ENCODE measurements at places on chromosomes 11 and 22. TPM values are rescaled to one million over a fixed set of nuclear protein-coding genes. Genes with fewer than 3 reads are reported as not detected.

PRRG4 gene
- 2.4 TPM for polyA plus RNA-seq

CYTH4 gene
- polyA plus RNA-seq, result 5.6 TPM

MRPL21 gene
- polyA plus RNA-seq, result 65.2 TPM

SAA1 gene
- polyA plus RNA-seq, result not detected

GRCh38 chr11:40722179-40722795 is 737.2 kb downstream of the LRRC4C start:
- no peak for DNase-seq

GRCh38 chr11:69288883-69289242 is 5.1 kb upstream of the MYEOV start:
- no peak for DNase-seq

- DNase-seq, result no peak
Observed at GRCh38 chr11:109853156-109853776, 239.9 kb upstream of the ZC3H12C start.

DNA sequence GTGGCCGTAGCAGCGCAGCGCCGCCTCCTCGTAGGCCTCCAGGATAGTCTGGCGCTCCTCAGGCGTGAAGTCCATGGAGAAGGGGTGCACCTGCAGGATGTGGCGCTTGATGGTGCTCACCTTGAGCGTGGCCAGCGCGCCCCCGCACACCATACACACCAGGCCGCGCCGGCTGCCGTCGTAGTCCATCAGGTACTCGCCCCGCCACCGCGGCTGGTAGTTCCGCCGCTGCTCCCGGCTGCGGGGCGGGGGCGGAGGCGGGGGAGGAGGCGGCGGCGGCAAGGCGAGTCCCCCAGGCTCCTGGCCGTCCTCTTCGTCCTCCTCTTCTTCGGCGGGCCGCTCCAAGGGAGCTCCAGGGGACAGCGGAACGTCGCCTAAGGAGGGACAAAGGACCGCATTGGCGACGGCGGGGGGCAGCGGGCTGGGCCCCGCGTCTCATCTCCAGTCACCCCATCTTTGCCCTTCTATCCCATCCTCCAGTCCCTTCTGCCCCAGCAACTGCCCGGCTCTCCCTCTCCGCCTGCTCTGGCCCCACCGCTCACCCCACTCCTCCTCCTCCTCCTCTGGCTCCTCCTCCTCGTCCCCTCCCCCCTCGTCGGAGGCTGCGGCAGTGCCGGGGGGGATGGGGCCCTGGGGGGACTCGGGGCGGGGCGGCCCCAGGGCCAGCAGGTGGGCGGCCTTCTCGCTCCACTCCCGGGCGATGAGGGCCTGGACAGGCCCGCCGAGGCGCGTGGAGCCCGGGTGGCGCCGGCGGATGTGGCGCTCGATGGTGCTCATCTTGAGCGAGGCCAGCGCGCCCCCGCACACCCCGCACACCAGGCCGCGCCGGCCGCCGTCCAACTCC is 4.9 kb downstream of the ZFTA start:
- no peak for DNase-seq

GRCh38 chr22:29171721-29172120 is 34.0 kb upstream of the EMID1 start:
- DNase-seq, result no peak

GRCh38 chr11:108370990-108371389 is 96.3 kb downstream of the C11orf65 start:
- DNase-seq, result no peak

DNA sequence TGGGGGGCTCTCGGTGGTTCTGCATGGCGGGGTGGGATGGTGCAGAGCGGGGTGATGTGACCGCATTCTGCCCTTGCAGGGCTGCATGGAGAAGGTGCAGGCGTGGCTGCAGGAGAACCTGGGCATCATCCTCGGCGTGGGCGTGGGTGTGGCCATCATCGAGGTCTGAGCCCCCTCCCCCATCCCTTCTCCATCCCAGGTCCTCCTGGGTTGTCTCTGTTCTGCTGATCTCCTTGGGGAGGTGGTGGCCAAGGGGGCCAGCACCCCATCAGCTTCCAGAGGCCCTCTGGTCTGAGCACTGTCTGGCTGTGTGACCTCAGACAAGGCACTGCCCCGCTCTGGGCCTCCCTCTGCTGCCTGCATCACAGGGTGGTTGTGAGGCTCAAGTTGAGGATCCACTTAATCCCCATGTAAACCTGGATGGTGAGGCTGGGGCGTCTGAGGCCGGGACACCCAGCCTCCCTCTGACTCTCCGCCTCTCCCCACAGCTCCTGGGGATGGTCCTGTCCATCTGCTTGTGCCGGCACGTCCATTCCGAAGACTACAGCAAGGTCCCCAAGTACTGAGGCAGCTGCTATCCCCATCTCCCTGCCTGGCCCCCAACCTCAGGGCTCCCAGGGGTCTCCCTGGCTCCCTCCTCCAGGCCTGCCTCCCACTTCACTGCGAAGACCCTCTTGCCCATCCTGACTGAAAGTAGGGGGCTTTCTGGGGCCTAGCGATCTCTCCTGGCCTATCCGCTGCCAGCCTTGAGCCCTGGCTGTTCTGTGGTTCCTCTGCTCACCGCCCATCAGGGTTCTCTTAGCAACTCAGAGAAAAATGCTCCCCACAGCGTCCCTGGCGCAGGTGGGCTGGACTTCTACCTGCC is 53.3 kb downstream of the CD82 start:
- DNase-seq, result no peak

- no peak for DNase-seq
Observed at GRCh38 chr22:36052505-36052941, 23.9 kb upstream of the RBFOX2 start.

DNA sequence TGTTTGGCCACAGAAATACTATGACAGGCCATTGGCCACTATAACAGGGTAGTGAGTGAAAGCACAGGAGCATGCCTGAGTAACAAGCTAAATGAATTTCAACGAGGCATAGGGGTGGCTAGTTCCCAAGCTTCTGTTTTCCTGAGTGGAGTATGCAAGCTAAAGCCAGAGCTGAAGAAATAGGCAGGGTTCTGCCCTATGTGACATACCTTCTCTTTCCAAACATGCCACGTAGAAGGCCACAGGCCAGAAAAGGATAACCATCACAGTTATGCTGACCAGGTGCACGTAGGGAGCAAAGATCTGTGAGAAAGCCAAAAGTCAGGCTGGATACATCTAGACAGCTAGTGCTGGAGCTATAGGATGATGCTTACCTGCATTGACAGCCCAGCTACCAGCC is 30.6 kb downstream of the GDPD4 start:
- DNase-seq, result no peak

- no peak for DNase-seq
Observed at GRCh38 chr11:32511926-32512325, 71.7 kb upstream of the EIF3M start.

- no peak for DNase-seq
Observed at GRCh38 chr11:128201009-128201408, 386.3 kb downstream of the ETS1 start.

DNA sequence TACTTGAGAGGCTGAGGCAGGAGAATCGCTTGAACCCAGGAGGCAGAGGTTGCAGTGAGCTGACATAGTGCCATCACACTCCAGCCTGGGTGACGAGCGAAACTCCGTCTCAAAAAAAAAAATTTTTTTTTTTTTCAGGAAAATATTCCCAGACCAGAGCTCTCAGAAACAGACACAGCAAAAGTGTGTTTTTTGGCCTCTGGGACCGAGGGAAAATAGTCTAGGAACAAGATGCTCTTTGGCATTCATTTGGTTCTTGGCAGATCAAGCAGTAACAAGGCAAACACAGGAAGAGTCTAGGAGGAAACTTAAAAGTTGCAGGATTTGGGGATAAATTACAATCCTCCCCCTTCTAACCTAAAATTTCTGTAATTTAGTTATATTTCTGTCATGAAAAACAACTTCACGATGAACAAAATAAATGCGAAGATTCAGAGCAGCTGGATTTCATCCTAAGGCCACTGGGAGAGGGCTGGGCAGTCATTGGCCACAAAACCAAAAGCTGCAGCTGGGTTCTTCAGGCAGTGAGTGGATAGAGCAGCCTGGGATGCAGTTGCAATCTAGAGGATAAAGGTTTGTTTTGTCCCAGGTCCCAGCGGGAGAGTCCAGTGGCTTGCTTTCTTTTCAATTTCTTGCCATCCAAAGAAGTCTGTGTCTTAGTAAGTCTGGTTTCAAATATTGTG is 19.7 kb downstream of the ATG16L2 start:
- no peak for DNase-seq

DNA sequence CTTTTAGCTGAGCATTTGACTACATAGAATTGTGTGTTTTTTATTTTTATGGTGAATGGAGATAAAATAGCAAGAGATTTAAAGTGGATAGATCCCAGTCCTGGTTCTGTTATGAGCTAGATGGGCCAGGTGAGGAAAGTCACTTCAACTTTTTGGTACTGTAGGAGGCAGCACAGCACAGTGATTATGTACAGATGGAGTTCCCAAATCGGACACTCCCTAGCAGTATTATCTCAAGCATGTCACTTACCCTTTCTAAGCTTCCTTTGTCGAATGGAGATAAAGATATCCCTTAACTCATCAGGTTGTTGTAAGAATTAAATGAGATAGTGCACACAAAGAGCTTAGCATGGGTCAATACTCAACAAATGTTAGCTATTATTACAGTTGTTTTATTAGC is 5.3 kb downstream of the EXPH5 start:
- DNase-seq, result no peak

- DNase-seq, result no peak
Observed at GRCh38 chr11:75773595-75774353, 5.2 kb downstream of the DGAT2 start.

DNA sequence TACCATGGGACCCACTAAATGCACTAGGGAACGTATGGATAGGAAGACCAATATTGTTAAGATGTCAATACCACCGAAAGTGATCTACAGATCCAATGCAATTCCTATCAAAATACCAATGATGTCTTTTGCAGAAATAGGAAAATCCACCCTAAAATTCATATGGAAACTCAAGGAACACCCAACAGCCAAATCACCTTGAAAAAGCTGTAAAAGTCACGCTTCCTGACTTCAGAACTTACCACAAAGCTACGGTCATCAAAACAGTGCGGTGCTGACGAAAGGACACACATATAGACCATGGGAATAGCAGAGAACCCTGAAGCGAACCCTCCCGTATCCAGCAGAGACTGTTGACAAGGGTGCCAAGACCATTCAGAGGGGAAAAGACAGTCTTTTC is 20.5 kb downstream of the BRD1 start:
- DNase-seq, result no peak

DNA sequence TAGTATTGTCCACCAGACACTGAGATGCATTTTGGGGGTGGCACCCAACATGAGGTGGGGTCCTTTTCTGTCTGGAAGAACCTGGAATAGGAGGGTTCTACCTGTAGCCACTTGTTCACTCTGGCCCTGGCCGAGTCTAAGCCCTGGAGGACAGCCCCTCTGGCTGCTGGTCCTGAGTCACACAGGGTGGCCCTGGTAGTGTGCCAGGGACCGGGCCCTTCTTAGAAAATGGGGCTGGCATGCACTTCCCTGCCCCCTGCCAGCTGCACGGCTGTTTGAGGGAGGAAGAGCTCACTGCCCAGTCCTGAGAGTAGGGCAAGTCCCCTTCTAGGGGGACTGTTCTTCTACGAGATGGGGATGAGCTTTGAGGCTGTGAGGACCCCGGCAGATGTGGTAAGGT is 2.2 kb downstream of the PLCB3 start:
- DNase-seq, result no peak

DNA sequence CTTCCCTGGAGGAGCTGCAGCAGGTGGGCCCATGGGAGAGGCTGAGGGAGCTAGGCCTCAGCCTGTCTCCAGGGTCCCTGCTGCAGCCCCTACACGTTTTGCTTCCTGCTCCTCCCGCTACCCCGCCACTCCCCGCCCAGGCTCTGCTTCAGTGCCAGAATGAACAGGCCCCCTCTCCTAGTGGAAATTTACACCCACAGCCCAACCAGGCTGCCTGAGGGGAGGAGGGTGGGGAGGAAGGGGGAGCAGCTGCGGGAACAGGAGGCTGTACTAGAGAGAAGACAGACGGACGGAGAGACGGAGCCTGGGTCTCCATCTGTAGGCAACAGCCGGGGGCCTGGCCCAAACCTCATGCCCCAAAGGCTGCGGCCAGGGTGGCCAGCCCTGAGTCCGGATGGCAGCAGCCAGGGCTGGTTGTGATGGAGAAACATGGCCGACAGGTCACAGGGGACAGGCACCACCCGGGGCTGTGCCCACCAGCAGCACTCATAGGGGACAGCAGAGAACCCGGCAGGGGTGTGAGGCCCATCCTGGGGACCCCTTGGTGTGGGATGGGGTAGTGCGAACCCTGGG is 20.6 kb downstream of the FLRT1 start:
- no peak for DNase-seq

Data from left lung (tissue), 14 donors.